ENCODE measurements at places on chromosomes 5 and 9.

- no peak for DNase-seq
These were observed 412.5 kb downstream of the CCDC171 start for GRCh38 chr9:15965246-15965745.

DNA sequence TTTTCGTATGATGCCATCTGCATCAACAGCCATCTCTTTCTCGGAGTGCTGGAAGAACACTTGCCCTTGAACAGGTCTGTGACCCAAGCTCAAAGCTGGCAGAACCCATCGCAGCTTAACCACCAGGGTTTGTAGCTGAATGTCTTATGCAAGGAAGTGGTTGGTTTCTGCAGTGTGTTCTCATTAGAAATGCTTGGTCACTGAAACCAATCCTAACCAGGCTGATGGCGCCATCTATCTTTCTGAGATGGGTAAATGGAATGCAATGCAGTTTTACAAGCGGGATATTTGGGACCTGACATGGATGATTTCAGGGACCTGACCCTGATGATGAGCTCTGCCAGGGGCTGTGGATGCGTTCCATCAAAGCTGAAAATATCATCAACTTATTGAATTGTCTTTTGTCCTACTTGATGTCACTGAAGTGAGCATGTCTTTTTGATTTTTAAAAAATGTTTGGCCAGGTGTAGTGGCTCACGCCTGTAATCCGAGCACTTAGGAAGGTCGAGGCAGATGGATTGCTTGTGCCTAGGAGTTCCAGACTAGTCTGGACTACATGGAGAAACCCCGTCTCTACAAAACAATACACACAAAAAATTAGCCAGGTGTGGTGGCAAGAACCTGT lies 28.7 kb downstream of the DMRT3 start:
- peak; percentile 5 for DNase-seq

DNA sequence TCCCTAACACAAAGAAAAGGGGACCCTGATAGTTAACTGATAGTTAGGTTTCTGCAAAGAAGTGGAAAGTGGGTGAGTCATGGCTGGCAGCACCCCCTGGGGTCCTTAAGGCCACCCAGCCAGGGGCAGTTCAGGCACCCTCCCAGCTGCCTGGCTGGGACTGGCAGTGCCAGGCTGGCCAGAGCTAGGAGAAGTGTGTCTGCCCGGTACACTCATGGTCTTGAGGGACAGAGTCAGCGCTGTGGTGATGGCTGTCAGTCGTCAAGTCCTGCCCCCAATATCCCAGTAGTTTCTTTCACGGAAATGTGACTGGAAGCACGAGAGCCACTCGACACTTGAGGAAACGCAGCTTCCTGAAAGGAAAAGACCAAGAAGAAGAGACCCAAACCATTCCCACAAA lies 22.3 kb upstream of the CNOT6 start:
- no peak for DNase-seq

DNA sequence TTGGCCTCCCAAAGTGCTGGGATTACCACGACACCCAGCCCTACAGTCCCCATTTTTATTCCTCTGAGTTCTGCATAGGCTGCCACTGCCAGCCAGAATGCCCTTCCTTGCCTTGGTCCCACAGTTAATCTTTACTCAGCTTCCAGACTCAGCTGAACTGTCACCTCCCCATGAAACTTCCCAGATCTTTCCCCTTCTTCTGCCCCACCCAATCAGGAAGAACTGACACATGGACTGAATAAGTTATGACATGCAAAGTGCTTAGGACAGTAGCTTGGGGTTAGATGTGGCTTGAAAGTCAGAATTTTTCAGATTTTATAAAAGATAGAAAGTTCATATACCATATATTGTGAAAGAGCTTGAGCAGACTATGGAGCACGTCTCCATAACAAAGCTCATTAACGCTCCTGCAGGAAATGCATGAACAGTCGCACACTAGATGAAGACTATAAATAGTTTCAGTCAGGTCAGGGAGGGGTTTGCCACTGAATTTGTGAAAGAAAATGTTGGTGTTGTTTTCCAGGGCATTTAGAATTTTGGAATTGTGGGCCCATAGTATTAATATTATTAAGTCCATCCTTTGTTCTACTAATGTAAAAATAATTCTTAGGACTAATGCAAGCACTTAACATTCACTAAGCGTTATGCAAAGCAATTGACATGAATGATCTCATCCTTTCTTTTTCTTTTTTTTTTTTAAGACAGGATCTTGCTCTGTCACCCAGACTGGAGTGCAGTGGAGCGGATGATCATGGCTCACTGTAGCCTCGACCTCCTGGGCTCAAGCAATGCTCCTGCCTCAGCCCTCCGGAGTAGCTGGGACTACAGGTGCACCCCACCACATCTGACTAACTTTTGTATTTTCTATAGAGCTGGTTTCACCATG lies 36.1 kb upstream of the DENND1A start:
- no peak for DNase-seq

DNA sequence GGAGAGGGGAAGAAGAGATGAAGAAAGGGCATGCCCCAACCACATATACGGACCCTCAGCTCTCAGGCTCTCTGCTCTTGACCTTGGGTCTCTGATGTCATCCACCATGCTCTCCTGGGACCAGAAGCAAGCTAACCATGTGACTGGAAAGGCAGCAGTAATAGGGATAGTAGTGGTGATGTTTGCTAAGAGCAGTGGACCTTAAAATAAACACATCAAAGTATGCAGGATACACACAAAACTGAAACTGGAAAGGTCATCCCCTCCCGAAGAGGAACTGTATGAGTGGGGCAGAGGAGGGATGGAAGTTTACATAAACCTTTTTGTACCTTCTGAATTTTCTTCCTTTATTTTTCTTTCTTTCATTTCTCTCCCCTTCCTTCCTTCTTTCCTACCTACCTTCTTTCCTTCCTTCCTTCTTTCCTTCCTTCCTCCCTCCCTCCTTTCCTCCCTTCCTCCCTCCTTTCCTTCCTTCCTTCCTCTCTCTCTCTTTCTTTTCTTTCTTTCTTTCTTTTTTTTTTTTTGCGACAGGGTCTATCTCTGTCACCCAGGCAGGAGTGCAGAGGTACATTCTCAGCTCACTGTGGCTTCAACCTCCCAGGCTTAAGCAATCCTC lies 8.1 kb upstream of the PTPN3 start:
- no peak for DNase-seq

DNA sequence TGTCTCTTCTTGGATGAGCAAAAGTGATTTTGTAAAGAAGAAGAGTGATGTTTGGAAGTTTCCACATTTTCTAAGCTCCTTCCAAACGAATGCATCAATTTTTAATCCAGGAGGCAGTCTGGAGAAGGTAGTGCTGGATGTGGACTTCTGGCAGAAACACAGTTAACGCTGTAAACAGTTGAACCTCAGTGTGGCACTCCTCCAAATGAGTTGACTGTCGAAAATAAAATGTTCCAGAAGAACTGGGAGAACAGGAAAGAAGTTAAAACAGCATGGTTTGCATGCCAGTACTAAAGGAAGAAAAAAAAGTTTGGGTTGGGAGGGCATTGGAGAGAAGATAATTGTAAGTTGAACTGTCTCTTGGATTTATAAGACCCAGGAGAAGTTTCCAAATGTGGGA lies 6.5 kb downstream of the ZNF462 start:
- DNase-seq = no peak

- DNase-seq = no peak
These were observed 90.6 kb downstream of the LMX1B start for GRCh38 chr9:126704157-126704891.

DNA sequence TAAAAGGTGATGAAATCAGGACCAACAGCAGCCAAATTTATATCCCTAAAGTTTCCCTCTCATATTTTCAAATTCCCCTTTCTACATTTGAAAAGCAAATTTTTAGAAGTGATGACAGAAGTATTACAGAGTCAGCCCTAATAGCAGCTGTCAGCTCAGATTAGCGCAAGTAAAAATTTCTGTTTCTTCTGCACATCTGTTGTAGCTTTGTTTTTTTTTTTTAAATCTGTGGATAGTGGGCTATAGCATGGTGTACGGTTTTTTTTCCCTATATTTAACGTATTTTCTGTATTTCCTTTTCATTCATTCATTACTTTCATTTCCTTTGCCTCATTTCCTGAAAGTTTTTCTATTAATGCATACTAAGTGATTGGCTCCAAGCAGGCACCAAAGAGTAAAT lies 99.1 kb downstream of the MACIR start:
- no peak for DNase-seq

DNA sequence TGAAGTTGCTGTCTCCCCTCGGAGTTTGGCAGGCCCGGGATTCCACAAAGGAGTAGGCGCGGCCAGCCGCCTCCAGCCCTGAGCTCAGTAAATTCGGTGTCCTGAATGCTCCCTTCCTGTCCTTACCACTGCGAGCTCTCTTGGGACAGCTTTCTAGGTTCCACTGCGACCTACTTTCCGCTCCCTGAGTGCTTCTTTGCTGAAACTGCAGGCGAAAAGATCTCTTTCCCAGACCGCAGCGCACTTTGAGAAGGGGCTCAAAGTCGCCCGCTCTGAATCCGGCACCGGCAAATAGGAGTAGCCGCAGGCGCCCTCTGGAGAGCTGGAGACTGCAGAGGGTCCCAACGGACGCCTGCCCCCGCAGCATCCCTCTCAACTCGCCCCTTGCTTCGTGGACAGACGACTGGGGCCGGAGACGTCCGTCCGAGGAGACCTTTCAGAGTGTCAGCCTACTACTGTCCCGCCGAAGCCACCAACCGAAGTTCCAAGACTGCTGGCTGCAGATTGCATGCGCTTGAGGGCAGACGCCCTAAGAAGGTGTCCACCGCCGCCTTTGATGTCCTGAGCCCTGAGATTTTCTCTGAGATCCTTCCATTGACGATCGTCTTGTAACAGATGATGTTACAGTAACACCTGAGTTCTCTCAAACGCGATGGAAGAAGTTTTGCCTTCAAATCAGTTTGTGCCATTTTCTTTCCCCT lies 96.0 kb downstream of the ANXA2R start:
- no peak for DNase-seq

DNA sequence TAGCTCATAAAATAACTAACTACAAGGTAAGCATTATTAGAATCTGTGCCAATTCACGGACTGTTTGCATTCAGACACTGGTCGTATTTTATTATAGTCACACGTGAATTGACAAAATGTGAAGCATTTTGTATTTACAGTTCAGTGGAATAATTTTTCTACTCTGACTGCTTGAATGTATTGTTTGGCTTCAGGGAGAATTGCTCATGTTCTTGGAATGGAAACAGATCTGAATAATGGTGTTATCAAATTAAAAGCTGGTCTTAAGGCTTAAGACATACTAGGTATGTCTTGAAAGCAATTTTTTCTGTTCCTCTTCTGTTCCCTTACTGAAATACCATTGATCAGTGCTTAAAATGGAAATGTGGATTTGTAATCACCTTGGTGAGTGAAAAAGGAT lies 543.7 kb upstream of the TLE4 start:
- DNase-seq = no peak

- peak; percentile 44 for DNase-seq
These were observed 99.5 kb upstream of the LMX1B start for GRCh38 chr9:126514037-126514821.

DNA sequence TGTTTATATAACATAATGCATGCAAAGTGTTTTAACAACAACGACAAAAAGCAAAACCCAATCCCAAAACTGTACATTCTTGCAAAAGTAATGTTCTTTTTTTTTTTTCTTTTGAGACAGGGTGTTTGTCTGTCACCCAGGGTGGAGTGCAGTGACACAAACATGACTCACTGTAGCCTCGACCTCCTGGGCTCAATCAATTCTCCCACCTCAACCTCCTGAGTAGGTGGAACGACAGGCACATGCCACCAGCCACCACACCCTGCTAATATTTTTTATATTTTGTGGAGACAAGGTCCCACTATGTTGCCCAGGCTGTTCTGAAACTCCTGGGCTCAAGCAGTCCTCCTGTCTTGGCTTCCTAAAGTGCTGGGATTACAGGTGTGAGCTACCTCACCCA lies 13.6 kb upstream of the HAVCR1 start:
- DNase-seq = no peak

DNA sequence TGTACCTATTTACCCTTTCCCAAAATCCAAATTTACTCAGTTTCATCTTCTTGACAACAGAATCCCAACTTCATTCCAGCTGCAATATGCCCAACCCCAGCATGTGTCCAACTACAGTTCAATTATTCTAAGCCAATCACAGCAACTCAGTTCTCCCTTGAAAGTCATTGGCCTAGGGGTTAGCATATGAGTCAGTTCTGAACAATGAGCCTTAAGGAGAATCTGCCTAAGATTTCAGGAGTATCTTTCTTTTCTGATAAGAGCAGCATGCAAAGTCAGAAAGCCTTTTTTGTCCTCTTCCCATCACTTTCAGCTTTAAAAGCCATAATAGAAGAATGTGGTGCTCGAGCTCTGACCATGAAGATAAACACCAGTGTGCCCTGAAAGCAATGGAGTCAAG lies 44.4 kb upstream of the RASGRF2 start:
- DNase-seq = no peak

GRCh38 chr9:79742110-79742721 lies 170.5 kb downstream of the TLE4 start:
- no peak for DNase-seq

- no peak for DNase-seq
These were observed 76.9 kb downstream of the CDH6 start for GRCh38 chr5:31270396-31270795.

GRCh38 chr9:92293075-92293354 lies 482 bp downstream of the IARS1 start:
- DNase-seq = no peak

- DNase-seq = no peak
These were observed 76.2 kb upstream of the PTCH1 start for GRCh38 chr9:95592931-95593330.

- DNase-seq = no peak
These were observed 174.9 kb upstream of the ADCY2 start for GRCh38 chr5:7221041-7221440.

- DNase-seq = no peak
These were observed 54.4 kb downstream of the DOCK2 start for GRCh38 chr5:169691471-169691870.

GRCh38 chr5:84088996-84089395 lies 295.7 kb downstream of the EDIL3 start:
- DNase-seq = no peak

GRCh38 chr5:159854916-159855315 lies 61.4 kb upstream of the ADRA1B start:
- DNase-seq = no peak

DNA sequence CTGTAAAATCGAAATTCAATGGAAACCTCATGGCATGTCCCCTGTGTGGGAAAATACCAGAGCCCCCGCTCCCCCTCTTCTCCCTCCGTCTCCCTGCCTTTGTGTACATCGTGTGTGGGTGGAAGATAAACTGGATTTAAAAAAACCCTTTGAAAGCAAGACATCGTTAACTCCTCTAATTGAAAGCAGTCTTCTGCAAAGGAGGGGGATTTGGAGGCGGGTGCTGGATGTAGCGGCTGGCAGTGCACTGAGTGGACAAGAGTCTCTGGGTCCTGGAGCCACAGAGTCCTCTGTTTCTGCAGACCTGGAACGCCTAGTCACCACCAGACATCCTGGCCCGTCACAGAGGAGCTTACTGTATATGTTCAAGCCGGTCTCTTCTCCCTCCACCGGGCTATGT lies 169.4 kb downstream of the PAPPA start:
- DNase-seq = no peak

DNA sequence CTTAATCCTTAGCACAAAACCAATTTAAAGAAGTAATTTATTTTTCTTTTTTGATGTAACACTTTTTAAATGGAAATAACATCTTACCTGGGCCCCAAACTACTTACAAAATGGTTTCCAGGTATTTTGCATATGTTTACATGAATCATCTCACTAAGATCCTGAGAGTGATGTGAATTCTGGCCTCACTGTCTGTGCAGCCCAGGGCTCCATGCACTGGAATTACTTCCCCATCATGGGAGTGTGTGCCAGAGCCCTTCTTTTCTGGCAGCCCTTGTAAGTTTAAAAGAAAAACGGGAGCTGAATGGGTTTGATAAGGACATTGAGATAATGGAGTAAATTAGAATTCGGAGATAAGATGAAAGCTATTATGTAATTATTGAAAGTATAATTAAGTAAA lies 12.2 kb upstream of the F2R start:
- no peak for DNase-seq

GRCh38 chr5:123359454-123360200 lies 63.6 kb downstream of the CEP120 start:
- DNase-seq = no peak

Data from CD4-positive, alpha-beta T cell treated with Interleukin-6 at 100 ng/mL for 8 hours (primary cell).